ENCODE measurements at places on chromosomes 7 and 10.

DNA sequence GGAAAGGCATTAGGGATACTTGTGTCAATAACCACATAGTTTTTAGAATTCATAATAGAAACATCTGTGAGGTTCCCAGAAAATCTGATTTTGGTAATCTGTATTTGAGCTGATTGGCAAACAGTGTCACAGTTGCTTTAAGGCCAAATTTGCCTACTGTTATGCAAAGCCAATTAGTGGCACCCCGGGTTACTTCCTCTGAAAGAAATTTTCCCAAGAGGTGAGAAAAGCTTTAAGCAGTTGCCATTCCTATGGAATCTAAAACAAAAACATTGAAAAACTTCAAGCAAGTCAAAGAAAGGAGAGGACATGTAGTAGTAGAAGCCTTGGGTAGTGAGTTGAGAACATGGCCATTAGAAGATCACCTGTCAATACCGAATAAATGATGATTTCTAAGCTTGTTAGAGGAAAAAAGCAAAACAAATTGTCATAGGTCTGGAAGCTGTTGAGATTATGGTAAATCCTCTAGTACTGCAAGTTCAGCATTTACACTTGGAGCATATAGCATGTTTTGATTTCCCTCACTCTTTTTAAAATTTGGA lies 176.8 kb downstream of the TWIST1 start:
- no peak for DNase-seq

GRCh38 chr10:96288151-96288621 lies 16.0 kb upstream of the DNTT start:
- DNase-seq: no peak

GRCh38 chr10:120701381-120701780 lies 149.8 kb upstream of the WDR11 start:
- no peak for DNase-seq

DNA sequence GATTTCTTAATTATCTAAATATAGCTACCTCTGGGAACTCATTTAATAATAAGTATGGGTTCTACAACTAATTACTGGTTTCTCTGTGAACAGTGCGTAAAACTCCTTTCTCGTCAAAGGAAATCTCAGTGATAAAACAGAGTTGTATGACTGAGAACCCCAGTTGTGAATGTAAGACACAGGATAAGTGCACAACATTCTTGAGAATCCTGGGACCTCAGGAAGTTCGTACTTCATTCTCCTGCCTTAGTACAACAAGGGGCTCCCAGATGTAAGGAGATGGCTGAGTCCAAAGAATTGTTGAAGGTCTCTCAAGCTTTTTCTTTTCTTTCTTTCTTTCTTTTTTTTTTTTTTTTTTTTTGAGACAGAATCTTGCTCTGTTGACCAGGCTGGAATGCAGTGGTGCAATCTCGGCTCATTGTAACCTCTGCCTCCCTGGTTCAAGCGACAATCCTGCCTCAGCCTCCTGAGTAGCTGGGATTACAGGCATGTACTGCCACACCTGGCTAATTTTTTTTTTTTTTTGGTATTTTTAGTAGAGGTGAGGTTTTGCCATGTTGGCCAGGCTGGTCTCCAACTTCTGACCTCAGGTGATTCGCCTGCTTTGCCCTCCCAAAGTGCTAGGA lies 12.5 kb downstream of the DENND10 start:
- no peak for DNase-seq

DNA sequence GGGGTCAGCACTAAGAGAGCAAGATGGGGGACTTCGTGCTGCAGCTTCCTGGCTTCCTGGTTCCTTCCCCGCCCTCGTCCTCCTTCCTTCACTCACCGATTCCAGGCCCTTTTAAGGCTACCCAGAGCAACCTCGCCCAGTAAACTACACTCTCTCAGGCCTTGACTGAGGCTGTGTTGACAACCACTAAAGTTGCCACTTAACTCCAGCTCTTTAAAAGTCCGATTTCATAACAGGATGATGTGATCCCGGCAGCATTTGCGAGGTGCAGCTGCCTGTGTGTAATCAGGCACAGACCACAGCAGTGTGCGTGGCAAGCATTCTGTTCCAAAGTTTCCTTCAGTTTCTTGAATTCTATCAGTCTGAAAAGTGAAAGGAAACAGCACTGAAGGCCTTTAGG lies 110.6 kb downstream of the RAB11FIP2 start:
- DNase-seq: no peak

DNA sequence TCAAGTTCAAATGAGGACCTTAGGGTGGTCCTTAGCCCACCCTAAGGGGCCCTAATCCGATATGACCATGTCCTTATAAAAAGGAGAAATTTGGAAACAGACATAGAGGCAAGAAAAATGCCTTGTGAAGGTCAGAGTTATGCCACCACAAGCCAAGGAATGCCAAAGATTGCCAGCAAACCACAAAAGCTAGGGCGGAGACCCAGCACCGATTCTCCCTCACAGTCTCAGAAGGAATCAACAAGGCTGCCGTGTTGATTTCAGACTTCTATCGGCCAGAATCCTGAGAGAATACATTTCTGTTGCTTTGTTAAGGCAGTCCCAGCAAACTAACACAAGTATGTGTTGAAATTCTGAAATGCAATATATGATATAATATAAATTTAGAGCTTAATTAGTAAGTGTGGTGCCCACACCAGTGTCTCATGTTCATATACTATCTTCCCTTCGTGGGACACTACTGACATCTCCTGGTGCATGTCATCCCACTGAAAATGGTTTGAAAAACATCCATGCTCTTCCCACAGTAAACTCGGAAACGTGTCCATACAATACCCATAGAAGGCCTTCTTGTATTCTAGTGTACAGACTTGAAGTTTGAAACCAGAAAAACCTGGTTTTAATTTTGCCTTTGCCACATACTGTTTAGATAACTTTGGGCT lies 349.0 kb downstream of the TNS3 start:
- no peak for DNase-seq

DNA sequence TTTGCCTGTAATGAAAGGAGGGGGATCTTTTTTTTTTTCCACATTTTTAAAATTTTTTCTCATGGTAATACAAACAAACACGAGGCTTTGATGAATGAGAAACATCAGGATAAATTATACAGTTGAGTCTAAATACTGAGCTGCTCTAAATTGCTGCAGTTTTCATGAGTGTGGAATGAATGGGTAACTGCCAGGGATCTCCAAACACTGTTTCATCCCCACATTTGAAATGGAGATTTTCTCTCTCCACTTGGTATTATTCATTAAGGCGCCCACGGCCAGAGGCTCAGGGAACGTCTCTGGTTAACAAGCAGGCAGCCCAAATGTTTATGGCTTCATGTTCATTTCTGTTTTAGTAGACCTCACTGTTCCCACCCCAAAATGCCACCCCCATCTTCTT lies 717.1 kb downstream of the GRID1 start:
- DNase-seq: no peak

GRCh38 chr10:43212043-43212721 lies 54.7 kb downstream of the RASGEF1A start:
- DNase-seq: no peak

- no peak for DNase-seq
Measured at GRCh38 chr10:78960316-78960800, 108.4 kb upstream of the ZMIZ1 start.

GRCh38 chr10:132006966-132007365 lies 25.2 kb upstream of the BNIP3 start:
- DNase-seq: no peak

DNA sequence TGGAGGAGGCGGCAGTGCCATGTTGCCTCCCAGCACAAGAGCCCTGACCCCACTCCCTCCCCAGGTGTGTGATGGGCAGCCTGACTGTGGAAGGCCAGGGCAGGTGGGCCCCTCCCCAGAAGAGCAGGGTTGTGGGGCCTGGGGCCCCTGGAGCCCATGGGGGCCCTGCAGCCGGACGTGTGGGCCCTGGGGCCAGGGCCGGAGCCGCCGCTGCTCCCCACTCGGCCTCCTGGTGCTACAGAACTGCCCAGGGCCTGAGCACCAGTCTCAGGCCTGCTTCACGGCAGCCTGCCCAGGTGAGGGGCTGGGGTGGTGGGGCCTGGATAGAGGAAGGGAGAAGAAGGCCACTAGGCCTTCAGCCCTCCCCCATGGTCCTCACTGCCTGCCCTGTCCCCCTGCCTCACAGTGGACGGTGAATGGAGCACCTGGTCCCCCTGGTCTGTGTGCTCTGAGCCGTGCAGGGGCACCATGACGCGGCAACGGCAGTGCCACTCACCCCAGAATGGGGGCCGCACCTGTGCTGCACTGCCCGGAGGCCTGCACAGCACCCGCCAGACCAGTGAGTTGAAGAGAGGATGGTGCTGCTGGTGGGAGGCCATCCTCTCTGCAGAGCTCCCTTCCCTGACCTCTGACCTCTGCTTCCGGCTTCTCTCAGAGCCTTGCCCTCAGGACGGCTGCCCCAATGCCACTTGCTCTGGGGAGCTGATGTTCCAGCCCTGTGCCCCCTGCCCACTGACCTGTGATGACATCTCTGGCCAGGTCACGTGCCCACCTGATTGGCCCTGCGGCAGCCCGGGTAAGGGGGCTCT lies 18.2 kb upstream of the ZNF467 start:
- no peak for DNase-seq

DNA sequence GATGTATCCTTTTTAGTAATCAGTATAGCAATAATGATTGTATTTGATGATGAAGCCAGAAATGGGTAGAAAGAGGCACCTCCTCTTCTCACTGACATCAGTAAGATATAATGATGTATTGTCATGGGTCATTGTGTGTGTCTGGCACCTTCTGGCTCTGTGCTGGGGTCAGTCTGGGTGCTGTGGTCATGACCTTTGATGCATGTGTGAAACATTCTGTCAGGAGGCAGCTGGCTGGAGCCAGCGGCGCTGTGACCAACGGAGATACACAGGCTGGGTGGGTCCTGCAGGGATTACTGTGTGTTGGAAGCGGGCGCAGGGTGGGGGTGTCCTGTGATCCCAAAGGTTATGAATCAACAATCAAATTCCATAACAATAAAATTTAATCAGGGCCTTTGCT lies 35.2 kb downstream of the EEPD1 start:
- no peak for DNase-seq

- DNase-seq: no peak
Measured at GRCh38 chr10:14519785-14520184, 189.1 kb upstream of the FRMD4A start.

- no peak for DNase-seq
Measured at GRCh38 chr7:74101061-74101681, 17.6 kb downstream of the LIMK1 start.

DNA sequence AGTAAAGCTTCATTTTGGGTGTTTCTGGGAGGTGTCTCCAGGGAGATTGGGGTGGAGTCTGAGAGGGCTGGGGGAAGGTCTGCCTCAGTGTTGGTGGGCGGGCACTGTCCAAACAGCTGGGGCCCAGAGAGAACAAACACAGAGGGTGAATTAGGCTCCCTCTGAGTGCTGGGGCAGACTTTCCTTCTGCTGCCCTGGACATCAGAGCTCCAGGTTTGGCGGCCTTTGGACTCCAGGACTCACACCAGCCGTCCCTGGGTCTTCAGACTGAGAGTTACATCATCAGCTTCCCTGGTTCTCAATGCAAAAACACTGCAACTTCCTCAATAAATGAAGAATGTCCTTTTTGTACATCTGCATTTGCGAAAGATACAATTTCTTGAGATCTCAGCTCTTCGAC lies 427.4 kb downstream of the PTPRN2 start:
- DNase-seq: no peak

DNA sequence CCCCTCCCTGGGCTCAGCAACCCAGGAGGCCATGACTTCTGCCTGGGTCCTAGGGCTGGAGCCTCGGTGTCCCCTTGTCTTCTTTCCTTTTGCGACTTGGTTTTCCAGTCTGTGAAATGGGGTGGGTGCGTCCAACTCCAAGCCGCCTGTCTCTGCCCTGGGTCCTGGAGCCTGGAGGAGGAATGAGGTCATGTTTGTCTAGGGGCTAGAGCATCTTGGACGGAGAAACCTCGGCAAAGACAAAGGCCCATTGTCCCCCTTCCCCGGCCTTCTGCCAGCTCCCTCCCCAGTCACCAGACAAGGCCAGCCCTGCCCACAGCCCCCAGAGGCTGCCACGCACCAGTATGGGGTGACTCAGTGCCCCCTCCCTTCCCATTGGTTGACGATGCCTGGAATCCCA lies 39.8 kb upstream of the ELN start:
- DNase-seq: no peak

DNA sequence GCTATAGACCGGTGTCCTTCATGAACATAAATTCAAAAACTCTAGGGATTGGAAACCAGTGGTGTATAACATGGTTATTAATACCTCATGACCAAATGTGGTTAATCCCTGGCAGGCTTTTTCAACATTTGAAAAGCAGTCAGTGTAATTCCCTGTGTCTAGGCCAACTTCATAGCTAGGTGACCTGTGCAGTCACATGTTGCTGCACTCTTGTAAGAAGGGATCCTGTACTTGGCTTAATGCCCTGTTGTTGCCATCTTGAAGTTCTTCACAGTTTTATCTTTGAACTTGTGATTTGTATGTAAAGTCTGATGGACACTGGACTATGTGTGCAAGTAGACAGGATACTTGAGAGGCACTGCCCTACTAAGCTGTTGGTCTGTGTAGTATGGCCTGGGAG lies 39.7 kb downstream of the ZNF33A start:
- DNase-seq: no peak

GRCh38 chr10:1966712-1967376 lies 229.5 kb upstream of the ADARB2 start:
- DNase-seq: no peak

- DNase-seq: no peak
Measured at GRCh38 chr10:61280303-61280702, 172.9 kb downstream of the TMEM26 start.

DNA sequence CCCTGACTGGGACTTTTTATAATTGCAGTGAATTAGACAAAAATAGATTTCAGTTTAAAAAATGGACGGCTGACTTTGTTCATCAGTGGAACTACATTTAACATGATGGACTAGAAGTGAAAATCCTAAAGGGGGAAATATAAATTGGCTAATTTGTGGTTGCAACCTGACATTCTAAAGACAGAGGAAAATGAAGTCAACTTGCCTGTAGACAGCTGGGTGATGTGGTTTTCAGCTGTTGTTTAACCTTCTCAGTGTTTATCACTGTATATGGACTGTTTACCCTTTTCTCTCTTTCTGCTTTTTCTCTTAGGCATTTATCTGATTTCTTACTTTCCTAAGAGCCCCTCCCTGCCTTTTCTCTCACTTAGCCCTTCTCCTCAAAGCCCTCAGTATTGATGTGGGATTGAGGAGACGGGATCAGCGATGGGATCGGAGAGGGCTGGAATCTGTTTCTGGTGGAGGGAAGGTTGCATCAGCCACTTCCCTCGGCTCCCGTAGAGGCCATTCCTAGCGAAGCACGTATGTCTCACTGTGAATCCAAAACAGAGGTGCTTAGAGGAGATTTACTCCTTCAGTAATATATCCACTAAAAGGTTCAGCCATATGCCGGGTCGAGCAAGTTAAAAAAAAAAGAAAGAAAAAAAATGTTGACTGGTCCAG lies 109.0 kb upstream of the KLF6 start:
- DNase-seq: no peak

Data from stimulated activated CD8-positive, alpha-beta memory T cell treated with anti-CD3 and anti-CD28 coated beads, Interleukin-4, amount 100 ng/mL, for 1 hour (primary cell).